Fibroblast of the aortic adventitia (primary cell): ENCODE measurements at places on chromosomes 12 and 14. TPM values are rescaled to one million over a fixed set of nuclear protein-coding genes. Genes with fewer than 3 reads are reported as not detected.
A peak's percentile ranks its signal among the peaks of the same experiment; 100 is the strongest.

GRCh38 chr14:55190906-55191202 is 531 bp downstream of the DLGAP5 start:
- DNase-seq, result no peak

DNA sequence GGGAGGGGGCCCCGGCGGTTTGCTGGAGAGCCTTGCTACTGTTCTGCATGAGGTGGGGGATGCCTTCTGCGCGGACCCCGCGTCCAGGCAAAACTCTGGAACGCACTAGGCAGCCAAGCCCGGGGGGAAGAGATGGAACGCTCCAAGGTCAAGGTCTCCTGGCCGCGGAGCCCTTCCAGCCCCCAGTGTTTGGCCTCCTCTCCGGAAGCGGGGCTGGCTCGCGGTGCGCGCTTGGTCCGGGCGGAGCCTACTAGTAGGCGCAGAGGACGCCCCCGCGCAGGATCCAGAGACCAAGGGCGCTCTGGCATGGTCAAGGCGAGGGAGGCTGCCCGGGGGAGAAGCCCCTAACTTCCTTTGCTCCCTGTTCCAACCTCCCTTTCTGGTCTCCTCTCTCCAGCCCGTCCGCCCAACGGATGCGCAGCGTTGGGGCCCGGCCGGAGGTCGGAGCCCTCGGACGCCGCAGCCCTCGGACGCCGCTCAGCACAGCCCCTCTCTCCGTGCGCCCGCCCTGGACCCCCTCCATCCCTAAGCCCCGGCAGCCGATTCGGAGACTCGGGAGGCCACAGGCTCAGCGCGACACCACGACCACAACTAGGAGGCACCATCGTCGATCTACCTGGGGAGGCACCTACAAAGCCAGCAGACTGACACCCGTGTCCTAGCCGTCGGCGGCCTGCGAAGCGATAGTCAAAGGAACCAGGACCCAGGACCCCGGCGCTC is 669 bp upstream of the KCNK13 start:
- no peak for DNase-seq

DNA sequence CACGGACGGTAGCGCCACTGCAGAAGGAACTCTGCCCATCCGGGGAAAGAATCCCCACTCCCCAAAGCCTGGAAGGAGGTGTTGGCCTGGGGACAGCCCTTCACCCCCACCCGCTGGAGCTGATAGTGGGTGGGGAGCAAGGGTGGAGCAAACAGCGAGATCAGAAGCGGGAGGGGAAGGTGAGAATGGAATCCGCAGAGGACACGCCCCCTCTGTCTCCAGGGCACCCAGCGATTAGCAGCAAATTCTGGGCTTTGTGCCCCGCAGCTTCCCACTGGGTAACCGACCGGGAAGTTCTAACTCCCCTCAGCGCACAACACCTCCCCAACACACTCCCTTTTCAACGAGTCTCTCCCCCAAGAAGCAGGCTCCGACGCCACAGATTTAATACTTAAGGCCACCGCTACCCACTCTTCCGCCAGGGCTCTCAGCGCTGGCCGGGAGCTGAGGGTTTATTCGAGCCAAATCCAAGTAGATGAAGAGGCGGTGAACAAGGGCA is 1.4 kb downstream of the SLC25A29 start:
- DNase-seq, result peak; percentile 58

GRCh38 chr14:54108481-54109471 is 152.2 kb upstream of the BMP4 start:
- DNase-seq, result peak; percentile 95

DNA sequence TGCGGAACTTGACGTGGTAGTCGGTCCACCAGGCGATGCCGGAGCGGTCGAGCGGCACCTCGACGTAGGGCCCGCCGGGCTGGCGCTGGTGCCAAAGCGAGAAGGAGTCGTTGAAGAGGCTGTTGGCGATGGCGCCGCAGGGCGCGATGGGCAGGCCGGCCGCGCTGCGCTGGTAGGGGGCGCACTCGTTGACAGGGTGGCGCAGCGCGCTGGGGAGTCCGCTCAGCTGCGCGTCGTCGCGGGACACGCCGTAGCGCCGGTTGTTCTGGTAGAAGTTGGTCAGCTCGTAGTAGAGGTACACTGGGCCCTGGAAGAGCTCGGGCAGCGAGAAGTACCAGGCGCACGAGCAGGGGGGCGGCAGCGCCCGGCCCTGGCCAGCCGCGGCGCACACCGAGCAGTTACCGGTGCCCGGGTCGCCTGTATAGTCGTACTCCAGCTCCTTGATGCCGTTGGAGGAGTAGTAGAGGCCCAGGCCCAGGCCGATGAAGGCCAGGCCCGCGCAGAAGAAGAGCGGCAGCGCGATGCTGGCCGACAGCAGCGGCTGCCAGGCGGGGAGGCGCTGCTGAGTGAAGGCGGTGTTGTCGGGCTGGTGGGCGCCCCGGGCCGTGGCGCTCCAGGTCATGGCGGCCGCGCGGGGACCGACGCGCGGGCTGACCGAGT is 482 bp downstream of the TMEM30B start:
- DNase-seq, result peak; percentile 36

GRCh38 chr12:10140001-10140400 is 10.0 kb upstream of the CLEC7A start:
- peak; percentile 60 for DNase-seq

DNA sequence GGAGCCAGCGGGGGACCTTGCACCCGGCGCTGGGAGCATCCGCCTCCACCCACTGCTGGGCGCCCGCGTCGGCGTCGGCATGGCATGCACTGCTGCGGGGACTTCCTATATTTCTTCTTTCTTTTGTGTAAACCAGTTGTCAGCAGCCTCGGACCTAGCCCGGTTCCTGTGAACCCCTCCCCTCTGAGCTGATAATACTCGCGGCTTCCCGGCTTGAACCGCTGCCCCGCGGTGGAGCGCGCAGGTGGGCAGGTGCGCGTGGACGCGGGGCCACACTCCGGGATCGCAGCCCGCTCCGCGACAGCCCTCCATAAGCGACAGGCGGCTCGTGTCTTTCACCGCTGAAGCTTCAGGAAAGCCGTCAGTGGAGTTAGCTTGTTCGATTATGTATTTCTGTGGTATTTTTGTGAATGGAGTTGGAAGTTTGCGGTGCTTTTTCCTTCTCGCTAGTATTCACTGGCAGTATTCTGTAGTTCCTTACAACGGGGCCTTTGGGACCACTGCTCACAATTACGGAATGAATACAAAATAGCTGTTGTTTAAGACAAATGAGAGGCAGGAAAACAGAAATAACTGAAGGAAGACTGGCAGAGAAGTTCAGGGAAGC is 870 bp downstream of the BMAL2 start:
- DNase-seq, result peak; percentile 16

- DNase-seq, result no peak
These were observed 934 bp upstream of the TAPBPL start for GRCh38 chr12:6450869-6451347.

DNA sequence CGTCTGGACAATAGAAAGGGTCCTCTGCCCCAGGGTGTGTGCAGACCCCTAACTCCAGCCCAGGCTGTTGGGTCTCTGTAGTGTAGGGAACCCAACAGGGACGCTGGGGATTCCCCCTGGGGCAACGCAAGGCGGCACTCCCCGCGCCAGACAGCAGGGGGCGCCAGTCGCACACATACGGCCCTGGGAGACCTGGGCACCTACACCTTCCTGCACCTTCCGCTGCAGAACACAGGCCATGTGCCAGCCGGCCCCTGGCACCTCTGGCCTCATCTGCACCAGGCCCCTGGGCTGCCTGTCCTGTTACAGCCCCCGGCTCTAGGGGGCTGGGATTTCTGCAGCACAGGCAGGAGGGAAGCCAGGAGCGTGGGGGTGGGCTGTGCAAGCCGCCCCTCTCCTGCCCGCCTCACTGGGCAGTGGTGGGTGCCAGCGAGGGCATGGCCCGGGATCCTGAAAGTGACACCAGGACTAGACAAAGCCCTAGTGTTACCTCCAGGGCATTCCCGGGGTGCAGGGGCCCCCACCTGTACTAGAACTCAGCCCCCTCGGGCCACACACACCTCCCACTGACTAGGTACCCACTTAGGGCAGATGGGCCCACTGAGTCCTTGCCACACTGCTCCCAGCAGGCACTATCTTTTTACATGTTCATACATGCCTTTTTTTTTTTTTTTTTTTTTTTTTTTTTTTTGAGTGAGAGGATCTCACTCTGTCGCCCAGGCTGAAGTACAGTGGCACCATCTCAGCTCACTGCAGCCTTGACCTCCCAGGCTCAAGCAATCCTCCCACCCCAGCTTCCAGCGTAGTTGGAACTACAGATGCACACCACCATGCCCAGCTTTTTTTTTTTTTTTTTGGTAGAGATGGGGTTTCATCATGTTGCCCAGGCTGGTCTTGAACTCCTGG is 37.5 kb downstream of the CCNK start:
- DNase-seq, result peak; percentile 47

DNA sequence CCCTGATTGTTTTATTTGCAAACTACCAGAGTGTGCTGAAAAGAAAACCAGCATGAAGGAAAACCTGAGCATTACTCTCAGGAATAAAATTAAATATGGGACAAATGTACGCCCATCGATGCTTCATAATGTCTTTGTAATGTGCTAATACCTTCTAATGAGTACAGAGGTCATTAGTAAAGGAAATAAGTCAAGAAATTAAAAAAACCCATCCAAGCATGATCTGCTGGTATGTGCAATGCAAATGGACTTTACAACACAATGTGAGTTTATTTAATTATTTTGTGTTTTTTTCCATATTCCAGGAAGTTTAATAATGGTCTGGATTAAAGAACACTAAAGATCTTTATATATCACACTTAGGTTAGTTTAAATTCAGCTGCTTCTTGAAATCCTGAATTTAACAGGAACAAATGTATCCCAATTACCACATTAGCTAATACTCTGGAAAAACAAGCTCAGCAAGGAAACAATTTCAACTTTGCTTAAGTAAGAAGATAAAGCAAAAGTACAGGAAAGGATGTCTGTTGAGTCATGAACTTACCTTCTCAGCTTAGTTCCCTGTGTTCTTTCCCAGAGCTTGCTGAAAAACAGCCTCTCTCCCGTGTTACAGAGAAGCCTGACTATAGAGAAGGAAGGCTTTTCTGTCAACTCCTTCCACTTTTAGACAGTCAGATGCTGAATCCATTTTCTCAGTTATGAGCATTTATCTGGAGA is 179.3 kb upstream of the TMEM260 start:
- DNase-seq, result no peak

GRCh38 chr12:77102123-77102522 is 36.8 kb upstream of the E2F7 start:
- peak; percentile 47 for DNase-seq

- no peak for DNase-seq
These were observed 115.3 kb upstream of the PRB2 start for GRCh38 chr12:11510671-11511070.

GRCh38 chr12:39595928-39596327 is 23.7 kb downstream of the ABCD2 start:
- DNase-seq, result no peak

DNA sequence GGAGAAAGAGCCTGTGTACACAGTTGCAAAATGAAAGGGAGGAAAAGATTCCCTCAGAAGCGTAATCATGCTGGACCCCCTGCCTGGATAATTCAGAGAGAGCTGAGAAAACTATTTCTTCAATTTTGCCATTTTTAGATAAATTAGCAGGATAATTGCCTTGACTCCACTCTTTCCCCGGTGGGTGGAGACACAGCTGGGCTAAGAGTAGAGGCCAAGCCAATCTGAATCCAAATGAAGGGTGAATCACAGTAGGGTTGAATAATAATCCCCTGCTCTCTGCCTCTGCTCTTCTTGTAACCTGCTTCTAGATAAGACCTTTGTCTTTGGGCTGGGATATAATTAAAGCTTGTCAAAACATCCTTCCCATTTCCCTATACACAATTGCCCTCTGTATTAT is 150.1 kb downstream of the CAPZA3 start:
- DNase-seq, result peak; percentile 20

Gene OR11H7
- not detected in 2 replicates for total RNA-seq

Gene PIANP
- 0.45 TPM in 1 of 2 replicates, not detected in the other for total RNA-seq

Gene KRT82
- not detected in 2 replicates for total RNA-seq

Gene TRIM9
- total RNA-seq, result 0.49 and 1.6 TPM in 2 replicates

Gene CCDC175
- not detected in 2 replicates for total RNA-seq

Gene MGAT4C
- total RNA-seq, result under 0.01 and 0.09 TPM in 2 replicates

Gene NPAS3
- total RNA-seq, result 0.36 and 0.65 TPM in 2 replicates

Gene SLC10A1
- not detected in 2 replicates for total RNA-seq
